Stimulated activated naive CD8-positive, alpha-beta T cell treated with anti-CD3 and anti-CD28 coated beads, Interleukin-15, Interleukin-2, amounts not matched to agents 100 U/mL and 50 U/mL, for 24 hours (primary cell): ENCODE measurements at places on chromosomes 2 and 18.

GRCh38 chr2:10451819-10452218 is 3.7 kb upstream of the ODC1 start:
- no peak for DNase-seq

DNA sequence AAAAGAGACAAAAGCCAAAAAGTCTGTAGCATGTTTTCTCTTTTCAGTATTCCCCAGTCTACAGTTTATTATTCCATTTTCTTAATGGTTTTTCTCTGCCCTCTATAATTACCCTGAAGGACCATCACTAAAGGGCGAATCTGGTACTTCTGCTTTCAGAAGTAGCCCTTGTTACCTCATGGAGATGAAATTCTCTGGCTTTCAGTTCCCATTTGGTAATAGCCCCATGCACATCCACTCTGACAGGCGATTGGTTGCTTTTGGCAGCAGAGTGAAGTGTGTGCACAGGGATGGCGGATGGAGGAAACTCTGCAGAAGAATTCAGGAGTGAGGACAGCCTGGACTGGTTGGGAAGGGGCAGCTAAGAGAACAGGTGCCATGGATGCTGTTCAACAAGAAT is 66.3 kb upstream of the NABP1 start:
- DNase-seq: no peak

DNA sequence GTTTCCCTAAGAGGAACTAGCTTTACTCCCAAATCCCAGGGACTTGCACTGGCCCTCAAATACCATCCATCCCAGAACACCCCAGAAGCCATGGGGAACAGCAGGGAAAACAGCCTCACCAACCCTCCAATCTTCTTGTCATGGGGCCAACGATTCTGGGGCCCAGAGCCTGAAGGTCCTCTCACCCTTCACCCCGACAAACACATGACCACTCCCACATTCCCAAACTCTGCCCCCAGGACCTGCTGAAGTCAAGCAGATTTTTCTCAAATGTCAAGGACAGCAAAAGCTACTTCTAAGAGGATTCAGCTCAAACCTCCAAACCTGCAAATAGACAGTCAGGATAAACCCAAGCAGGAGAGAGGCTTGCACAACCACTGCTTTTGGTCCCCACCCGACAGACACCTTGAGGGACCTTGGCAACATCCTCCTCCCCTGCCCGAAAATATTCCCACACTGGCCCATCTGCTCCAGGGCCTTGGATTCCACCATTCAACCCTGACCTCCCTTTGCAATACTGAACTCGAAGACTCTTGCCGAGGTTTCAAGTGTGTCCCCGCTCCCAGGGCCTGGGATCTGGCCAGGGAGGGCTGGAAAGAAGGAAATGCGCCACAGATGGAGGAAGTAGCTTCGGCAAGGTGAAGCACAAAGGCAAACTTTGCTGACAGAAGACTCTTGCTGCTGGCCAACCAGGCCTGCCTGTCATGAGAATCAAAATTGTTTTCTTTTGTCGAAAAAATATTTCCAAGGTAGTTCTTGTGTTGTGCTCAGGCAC is 143.3 kb downstream of the ZFP36L2 start:
- no peak for DNase-seq

- peak; percentile 52 for DNase-seq
These were observed 40.2 kb upstream of the ITM2C start for GRCh38 chr2:230824406-230824978.

DNA sequence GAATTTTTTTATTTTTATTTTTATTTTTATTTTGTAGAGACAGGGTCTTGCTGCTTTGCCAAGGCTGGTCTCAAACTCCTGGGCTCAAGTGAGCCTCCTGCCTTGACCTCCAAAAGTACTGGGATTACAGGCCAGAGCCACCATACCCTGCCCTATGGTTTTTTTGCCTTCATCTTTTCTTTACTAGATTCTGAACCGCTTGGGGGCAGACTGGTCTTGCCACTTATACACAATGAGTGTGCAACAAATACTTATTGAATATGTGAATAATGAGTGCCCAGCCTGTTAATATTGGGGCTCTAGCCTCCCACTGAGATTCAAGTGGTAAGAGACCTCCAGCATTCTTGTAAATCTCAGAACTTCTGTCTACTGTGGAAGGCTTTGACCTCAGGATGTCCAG is 3.9 kb downstream of the NCK2 start:
- no peak for DNase-seq

- DNase-seq: no peak
These were observed 28.3 kb downstream of the MALT1 start for GRCh38 chr18:58699551-58699950.

DNA sequence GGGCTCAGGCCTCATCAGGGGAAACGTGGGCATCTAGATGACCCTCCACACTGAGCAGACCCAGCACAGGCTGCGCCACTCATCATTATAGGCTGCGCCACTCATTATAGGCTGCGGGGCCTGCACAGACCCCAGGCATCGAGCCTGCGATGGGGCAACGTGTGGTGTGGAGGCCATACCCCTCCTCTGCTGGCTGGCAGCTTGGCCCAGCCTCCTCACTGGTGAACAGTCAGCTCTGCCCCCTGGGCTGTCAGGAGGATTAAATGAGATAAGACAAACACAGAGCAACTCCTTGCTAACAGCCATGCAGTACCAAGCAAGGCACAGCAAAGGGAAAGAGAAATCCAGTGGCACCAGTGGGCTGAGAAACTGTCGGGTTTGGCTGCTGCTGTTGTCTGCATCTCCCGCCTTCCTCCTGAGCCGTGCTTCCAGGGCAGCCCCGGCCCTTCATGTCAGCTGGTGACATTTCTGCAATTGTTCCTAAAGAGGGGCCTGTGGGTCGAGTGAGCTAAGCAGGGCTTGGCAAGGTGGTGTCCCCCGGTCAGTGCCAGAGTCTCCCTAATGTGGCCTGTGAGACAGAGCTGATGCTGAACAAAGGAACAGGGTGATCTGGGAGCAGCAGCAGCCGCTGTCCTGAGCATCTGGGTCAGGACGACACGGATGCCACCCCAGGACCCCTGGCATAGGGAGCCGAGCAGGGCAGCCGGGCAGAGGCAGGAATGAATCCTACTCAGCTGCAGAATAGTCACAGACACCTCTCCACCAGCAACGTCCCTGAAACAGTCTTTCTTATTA is 48.7 kb downstream of the RRM2 start:
- DNase-seq: no peak

GRCh38 chr2:134491022-134491421 is 227.8 kb downstream of the TMEM163 start:
- DNase-seq: no peak

DNA sequence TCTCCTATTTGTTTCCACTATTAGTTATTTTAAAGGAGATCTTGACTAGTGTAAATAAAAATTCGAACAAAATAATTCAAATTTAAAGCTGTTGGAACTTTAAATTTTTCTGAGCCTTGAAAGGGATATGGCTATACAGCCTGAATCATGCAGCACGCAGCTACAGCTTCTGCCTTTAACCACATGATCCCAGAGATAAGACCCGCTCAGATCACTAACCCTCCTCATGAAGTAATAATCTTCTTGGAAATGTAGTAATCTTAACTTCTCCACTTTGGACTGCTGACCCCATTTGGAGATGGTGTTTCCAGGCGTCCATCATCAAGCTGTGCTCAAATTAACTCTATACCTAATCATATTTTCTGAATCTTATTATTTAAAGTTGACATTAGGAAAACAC is 336.6 kb downstream of the DSC3 start:
- no peak for DNase-seq

DNA sequence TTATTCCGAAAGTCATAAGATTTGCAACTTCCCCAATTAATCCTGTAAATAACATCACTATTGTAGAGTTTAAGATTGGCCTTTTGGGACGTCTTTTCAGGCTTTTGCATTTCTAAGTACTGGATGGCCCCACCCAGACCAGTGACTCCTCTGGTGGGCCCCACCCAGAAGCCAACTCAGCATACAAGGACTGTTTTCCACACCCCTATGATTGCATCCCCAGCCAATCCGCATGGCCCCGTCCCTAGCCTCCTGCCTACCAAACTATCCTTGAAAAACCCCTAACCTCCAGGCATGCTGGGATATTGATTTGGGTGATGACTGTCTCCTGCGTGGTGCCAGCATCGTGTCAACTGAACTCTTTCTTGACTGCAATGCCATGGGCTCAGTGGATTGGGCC is 24.5 kb upstream of the TGIF1 start:
- no peak for DNase-seq

- DNase-seq: no peak
These were observed 54.3 kb downstream of the VSNL1 start for GRCh38 chr2:17594533-17595401.

GRCh38 chr2:53987336-53987921 is 16.6 kb upstream of the PSME4 start:
- DNase-seq: no peak

GRCh38 chr2:164719996-164720941 is 99.0 kb upstream of the GRB14 start:
- DNase-seq: no peak

- DNase-seq: no peak
These were observed 467.7 kb upstream of the ID2 start for GRCh38 chr2:8214036-8214615.

- DNase-seq: no peak
These were observed 18.3 kb downstream of the CDC42EP3 start for GRCh38 chr2:37653093-37653492.

DNA sequence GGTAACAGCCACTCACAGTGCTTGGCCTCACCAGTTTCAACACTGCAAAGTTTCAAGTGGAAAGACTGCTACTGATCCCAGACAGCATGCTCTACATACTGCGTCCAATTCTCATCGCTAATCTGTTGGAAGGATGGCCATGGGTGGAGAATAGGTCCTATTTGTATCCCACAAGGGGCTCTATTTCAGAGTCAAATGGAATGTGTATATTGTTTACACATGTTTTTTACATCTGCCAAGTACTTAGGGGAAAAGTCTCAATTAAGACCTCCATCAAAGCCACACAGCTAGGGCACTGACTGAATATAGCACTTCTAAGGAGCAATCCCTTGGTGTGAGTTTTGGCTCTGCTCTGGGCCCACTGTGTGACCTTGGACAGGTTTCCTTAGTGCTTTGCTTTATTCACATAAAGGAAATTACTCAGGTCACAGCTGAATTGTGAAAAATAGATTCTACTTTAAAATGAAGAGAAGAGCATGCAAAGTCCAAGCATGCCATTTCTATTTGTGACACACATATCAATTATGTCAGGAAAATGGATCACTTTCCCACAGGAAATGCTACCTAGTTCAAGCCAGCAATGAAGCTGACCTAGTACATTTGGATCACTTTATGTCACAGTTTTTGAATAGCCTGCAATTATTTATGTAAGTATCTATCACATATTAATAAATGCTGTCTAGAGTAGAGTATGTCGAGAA is 112.9 kb upstream of the STK17B start:
- no peak for DNase-seq

DNA sequence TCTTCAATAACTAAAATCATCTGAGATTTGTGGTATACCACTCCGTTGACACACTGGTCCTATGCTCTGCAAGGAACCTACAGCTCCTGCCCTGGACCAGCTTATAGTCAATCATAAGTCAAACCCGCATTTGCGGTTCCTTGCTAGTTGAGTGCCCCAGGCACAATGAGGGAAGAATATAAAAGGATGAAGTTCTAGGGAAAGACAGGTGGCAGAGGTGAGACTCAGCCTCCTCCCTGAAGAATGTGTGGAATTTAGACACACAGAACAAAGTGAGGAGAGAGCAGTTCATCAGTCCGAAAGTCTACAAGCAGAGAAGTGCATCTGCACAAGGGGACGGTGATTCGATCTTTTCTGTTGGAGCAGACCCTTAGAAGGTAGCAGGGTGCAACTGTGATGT is 615.0 kb upstream of the FANCL start:
- DNase-seq: no peak

DNA sequence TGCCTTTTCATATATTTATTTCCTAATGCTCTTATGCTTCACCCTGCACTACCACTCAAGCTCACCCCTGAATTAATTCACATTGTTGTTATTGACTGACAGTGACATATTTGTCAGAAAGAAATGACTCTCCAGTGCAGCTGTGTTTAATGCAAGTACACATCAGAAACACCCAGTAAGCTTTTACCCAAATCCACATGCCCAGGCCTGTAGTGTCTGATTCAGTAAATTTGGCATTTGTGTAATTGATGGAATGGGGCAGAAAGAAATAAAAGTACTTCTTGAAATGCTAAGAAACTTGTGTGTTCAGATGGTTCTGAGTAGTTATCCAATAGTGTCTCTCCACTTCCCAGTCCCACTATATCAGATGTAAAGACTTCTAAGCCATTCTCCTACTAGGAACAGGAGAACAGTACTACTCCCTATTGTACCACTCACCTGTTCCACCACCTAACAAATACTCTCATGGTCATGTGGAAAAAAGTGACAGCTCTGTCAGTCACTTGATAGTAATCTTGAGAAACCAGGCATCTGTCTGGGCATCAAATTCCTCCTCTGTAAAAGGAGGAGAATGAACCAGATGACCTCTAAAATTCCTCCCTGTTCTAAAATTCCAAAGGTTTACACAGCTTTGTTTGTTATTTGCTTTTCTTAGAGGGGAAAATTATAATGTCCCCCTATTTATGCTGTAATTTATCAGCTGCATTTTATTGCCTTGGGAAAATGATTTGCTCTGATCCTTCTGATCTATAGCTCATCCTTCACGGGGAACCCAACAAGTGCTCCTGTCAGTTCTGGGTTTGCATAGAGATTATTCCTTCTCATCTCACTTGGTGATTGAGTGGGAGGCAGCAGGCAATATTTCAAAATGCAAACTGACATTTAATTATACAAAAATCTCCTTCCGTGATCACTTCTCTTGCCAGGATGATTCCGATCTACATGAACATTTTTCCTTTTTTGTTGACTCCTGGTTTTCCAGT is 70.9 kb downstream of the ZNF385B start:
- DNase-seq: no peak

DNA sequence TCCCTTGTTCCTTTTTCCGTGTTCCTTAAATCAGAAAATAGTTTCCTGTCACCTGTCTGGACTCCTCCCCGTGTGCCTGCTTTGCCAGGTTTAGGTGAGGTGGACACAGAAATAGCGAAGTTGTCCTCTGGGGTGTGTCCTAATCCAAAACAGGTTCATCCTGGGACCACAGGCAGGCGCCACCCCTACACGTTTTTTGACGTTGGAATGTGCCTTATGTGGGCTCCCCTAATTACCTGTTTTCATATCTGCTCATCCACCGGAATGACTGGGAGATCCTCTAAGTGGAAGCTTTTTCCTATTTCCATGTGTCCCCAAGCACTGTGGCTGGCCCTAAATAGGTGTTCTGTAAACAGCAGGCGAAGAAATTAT is 49.0 kb upstream of the PAIP2B start:
- DNase-seq: no peak

DNA sequence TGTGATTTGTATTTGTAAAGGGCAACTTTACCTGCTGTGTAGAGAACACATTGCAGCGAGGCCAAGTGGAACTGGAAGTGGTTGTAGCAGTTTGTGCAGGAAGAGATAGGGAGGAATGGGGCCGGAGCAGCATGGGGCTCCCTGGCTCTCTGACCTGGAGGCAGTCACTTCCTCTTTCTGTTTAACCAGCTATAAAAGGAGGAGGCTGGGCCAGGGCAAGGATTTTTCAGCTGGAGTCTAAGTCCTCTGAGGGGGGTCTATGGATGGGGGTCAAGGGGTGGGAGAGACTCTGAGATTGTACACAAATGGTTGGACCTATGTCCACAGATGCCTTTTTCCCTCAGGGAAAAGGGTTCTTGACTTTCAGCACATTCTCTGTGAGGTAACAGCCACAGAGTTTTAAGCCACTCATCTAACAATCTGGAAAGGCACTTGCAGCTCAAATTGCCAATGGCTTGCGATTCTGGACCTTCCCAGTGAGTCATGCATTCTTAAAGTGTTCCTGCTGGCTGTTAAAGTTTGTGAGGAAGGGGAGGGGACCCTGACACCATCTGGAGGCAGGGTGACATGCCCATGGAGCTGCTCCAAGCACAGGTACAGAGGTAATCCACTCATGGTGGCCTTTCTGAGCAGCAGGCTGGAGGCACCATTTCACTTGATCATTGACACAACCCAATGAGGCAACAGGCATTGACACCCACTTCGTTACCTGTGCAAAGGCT is 347.0 kb downstream of the CYRIA start:
- no peak for DNase-seq
